Substantia nigra (tissue), 51 donors: ENCODE measurements at places on chromosomes 7 and 10.

GRCh38 chr10:48459270-48460150, 145.4 kb downstream of the ARHGAP22 start:
- no peak for DNase-seq

- DNase-seq, result no peak
These were observed 117.2 kb downstream of the UBE2H start for GRCh38 chr7:129835569-129835968.

- no peak for DNase-seq
These were observed 211.9 kb downstream of the CXCL12 start for GRCh38 chr10:44172883-44173607.

DNA sequence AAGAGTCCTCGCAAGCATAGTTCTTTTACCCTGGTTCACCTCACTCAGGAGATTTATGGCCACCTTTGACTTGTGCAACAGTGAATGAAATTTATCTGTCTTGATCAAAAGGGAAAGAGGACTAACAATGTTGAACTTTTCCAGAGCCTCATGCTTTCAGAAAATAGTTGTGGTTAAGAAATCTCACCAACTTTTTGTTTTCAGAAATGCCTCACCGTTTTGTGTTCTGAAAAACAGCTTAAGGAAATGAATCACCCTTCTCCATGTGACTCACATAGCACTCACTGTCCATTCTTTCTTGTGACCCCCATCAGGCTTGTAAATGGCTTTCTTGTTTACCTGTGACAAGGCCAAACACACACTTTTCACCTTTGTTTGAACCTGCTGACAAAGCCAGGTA, 148.6 kb upstream of the FAM3C start:
- DNase-seq, result no peak

DNA sequence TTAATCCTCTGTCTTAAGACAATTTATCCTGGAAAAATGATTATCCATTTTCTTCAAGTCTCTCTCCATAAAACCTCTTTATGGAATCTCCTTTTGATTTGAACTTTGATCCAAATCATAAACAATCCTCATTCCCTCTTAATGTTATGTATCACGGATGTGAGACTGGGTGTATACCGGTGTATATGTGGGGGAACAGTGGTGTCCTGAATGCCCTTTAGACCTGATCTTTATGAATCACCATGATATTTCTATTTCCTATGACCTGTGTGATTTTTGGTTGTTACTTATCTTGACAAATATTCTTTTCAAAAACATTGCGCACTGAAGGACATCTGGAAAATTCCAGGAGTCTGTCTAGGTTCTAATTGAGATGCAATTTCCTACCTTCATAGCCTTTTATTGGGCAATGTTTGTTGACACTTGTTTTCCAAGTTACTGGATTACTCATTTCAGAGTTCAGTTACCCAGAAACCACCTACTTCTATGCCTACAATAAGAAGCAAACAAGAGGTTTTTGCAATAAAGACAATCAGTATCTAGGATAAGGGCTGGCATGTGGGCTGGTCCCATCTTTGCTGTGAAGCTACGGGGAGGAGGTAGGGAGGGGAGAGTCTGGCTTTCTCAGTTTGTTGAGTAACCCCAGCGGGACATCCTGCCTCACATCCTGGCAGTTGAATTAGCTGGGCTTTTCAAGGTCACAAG, 190.4 kb downstream of the CTTNBP2 start:
- no peak for DNase-seq

GRCh38 chr10:30560326-30560725, 69.2 kb downstream of the LYZL2 start:
- no peak for DNase-seq

GRCh38 chr7:5229451-5230264, 39.6 kb downstream of the WIPI2 start:
- DNase-seq, result no peak

DNA sequence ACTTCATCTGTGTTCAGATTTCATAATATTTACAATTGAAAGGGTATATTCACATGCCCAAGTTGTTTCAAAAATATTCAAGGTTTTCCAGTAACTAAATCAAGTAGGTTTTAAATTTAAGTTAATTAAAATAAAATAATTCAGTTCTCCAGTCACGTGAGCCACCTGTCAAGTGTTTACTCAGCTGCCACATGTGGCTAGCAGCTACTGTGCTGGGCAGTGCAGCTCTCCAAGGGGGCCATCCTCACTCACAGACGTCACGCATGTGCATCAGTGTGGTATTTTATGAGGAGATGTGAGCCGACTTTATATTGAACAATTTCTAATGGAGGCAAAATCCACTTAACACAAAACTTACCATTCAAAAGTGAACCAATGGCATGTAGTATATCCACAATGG, 69.7 kb upstream of the CAMK2B start:
- DNase-seq, result no peak

DNA sequence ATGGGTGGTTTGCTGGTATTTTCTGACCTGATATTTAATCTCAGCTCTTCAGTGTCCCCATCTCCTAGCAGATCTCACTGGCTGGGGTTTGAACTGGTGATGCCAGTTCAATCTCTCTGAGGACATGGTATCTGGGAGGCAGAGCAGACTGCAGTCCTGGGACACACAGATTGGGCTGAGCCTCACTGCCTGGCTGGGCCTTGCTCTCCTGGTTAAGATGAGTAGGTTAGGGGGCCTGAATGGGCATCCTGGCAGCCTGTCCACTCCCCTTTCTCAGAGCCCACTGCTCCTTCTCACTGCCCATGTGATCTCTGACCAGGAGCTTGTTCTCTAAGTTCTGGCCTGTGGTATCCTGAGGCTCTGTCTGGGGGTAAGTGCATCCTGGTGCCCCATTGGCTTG, 363.4 kb downstream of the GLRX3 start:
- no peak for DNase-seq

- DNase-seq, result no peak
These were observed 115.3 kb upstream of the WDR11 start for GRCh38 chr10:120735773-120736371.

- no peak for DNase-seq
These were observed 72.2 kb upstream of the EFCAB10 start for GRCh38 chr7:105653441-105654005.

GRCh38 chr7:142177869-142178268, 66.4 kb downstream of the MGAM2 start:
- DNase-seq, result no peak

GRCh38 chr7:86049910-86050309, 593.8 kb upstream of the GRM3 start:
- DNase-seq, result no peak

- DNase-seq, result no peak
These were observed 61.7 kb downstream of the GAD2 start for GRCh38 chr10:26278295-26278694.

DNA sequence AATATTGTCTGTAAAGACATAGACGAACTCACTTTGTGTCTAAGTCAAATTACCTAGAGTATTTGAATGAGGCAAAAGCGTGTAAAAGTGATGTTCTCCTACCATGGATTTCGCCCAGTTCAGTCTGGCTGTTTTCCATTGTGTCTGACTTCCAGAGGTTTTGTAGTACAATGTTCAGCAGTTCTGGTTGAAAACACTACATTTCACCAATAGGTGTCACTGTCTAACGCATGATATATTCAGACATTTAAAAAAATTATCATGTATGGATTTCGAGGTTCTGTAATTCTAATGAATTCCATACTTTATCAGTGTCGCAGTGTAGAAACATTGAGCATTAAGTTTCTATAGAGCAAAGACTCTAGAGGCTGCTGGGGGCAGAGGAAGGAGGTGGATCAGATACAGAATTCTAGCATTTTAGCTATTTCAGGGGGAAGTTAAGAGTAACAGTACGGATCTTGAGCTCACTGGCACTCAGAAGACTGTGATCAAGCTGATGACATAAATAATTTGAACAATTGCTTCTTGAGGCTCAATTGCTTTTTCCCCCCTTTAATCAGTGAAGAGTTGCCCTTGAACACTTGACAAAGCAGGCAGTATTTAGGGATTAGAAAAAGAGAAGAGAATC, 196.9 kb upstream of the RHOBTB1 start:
- DNase-seq, result peak; percentile 1

DNA sequence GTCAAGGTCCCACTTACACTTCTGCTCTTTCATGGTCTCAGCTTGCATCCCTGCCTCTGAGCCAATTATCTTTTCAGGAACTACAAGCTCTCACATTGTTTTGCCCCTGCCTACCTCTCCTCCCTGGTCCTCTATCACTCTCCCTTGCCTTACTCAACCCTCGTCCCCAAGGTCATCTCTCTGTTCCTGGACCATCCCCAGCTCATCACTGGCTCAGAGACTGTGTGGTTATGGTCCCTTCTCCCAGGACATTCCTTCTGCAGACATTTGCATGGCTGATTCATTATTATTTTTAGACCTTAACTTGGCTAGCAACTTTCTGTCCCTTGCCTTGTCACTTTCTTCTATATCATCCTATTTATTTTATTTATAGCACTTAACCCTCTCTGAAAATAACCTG, 17.8 kb upstream of the GPAM start:
- DNase-seq, result no peak

- no peak for DNase-seq
These were observed 39.4 kb upstream of the ZNF488 start for GRCh38 chr10:47423476-47423875.

DNA sequence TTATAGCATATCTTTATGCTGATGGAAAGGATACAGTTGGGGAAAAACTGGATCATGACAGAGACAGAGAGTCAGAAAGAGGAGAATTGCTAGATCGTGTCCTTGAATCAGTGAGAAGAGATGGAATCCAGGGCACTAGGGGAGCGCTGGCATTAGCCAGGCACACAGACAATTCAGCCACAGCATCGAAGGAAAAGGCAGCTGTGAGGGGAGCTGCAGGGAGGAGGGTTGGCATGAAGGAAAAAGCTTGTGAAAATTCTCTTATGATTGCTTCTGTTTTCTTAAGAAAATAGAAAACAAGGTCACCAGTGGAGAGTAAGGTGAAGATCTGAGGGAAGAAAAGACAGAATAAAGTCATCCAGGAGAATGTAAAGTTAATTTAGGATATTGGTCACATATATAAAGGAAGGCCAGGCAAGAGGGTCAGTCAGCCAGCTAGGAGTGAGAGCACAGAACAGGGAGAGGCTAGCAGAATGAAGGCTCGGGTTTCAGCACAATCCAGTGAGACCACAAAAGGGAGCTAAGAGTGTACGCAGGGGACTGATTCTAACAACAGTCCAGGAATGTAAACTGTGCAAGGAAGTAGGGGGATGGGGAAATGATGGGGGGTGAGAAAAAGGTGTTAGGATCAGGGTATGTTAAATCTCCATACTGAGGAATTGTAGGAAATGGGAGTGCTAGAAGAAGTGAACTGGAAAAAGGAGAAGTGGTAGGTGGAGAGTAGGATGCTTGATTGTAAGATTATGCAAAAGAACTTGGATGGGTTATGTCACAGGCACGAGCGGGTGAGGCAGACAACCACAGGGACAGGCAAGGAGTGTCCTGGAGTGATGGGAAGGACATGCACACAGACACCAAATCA, 112.0 kb downstream of the RNF32 start:
- no peak for DNase-seq

DNA sequence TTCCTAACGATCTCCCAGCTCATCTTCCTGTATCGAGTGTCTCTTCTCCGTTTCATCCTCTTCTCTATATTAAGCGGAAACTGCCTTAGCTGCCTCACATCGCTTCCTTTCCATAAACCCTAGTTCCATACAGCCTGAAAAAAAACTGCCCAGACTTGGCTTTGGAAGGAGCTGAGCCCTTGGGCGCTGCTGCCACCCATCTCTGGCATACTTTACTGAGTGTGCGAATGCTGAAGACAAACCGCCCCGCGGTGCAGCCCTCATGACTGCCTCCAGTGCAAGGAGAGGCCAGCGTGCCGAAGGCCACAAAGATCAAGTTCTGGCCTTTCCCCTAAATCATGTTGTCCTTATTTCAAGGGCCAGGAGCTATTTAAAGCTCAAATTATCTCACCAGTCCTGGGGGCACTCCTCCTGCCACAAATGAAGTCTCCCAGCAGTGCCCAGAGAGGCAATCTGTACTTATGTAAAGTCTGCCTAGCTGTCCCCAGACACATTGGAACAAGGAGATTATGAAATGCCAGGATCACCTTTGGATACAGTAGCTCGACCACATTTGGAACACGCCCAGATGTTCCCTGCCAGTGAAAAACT, 25.2 kb downstream of the YWHAG start:
- DNase-seq, result no peak

GRCh38 chr10:23742807-23743206, 303.9 kb downstream of the OTUD1 start:
- DNase-seq, result no peak

DNA sequence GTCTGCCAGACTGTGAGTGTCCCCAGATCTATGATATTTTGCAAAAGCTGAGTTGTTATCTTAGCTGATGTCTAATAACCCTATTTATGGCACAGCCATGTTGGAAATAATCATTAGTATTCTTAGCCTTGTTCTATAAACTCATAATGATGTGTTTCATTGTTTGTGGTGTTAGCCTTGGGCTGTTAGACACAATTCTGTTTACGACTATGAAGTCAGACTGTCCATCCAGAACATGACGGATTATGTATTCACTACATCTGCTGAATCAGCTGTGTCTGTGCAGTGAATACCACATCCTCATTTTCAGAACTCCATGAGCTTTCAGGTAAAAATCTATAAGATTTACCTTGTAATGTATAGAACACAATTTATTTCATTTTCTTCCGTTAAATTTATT, 577.1 kb downstream of the NRG3 start:
- no peak for DNase-seq

- no peak for DNase-seq
These were observed 51.7 kb downstream of the GRID1 start for GRCh38 chr10:86314616-86315548.

DNA sequence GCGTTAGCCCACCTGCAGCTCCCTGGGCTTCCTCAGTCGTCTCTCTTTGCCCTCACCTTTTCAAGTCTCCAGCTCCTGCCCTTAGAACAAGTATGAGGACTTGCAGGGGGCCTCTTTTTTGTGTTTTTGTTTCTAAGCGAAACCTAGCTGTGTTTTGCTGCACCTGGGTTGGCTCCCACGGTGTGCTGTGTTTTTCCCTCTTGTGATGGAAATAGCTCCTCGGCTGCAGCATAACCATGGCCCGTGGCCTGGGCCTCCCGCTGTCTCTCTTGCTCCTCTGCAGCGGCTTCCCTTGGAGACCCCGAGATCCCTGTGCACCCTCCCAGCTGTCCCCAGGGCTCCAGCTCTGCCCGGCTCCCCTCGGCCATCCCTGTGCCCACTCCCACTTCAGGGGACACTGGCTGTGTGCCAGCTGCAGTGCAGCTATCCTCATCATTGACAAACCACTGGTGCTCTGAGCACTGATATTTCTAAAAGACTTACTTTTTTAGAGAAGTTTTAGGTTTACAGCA, 75.6 kb upstream of the TCERG1L start:
- no peak for DNase-seq

DNA sequence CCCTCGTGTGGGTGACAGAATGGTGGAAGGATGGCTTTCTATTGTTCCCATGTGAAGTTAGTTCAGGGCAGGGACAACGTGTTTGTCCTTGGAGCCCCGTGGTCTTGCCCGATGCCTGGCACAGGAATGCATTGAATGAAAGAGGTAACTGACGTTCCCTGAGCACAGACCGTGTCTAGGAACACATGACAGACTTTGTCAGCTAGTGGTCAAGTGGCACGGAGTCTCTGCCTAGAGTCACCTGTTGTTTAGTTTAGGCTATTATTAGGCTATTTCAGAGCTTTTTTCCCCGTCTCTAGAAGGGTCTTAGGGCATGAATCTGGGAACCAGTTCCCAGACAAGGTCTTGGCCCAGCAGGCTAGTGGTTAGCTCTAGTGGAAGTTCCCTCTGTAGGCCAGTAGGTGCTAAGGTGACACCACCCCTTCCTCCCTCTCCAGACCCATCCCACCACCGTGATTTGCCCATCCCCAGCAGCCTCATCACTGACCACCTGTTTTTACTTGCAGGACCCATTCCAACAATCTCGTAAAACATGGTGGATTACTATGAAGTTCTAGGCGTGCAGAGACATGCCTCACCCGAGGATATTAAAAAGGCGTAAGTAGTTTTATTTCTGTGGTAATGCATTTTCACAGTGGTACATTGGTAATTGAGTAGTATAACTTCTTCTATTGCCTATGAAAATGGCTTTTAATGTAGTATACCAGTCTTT, 21.4 kb downstream of the DNAJB6 start:
- no peak for DNase-seq
